ENCODE measurements at places on chromosomes 1 and 21.
A peak's percentile ranks its signal among the peaks of the same experiment; 100 is the strongest.

- no peak for DNase-seq
Measured at GRCh38 chr21:34962586-34963222, 86.4 kb downstream of the RUNX1 start.

- DNase-seq: no peak
Measured at GRCh38 chr1:33433509-33434362, 2.8 kb upstream of the PHC2 start.

- DNase-seq: no peak
Measured at GRCh38 chr21:21163904-21164303, 165.7 kb downstream of the NCAM2 start.

DNA sequence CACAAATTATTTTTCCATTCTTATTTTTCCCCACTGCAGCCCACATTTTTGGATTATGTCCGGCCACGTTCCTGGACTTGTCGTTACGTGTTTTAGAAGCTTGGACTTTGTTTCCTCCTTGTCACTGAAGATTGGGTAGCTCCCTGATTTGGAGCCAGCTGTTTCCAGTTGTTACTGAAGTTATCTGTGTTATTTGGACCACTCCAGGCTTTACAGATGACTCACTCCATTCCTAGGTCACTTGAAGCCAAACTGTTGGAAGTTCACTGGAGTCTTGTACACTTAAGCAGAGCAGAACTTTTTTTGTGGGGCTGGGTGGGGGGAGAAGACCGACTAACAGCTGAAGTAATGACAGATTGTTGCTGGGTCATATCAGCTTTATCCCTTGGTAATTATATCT is 12.2 kb upstream of the AXDND1 start:
- no peak for DNase-seq

DNA sequence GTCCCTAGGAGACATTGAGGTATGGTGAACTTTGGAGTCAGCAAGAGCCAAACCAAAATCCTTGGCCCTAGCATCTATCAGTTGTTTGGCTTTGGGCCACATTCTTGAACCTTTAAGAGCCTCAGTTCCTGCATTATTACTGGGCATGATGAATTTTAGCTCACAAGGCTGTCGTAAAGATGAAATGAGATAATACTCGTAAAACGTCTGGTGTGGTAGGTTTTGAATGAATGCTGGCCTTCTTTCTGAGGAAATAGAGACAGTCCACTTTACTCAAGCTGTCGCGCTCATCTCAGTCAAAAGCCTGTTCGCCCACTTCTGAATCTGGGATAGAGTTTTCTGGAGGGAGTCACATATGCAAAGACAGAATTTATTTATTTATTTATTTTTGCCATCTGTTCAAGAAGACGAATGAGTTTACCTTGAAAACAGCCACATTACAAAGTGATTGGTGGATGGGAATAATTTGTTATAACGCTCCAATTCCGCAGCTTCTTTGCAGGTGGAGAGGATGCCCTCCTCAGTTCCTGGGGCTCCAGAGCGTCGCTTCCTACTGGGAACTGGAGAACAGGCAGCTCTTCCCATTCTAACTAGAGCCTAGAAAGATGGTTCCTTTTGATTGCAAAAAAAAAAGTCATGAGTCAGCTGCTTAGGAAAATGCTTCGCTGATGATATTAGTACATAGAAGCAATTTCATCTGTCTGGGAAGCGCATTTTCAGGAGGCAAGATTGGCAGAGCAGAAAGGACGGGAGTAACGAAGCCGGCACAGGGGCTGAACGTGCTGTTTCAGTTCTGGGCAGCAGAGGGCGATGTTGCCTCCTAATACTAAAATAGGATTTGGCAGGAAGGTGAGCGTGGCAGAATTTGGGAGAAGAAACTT is 49.9 kb upstream of the CYP2J2 start:
- DNase-seq: peak; percentile 50

- DNase-seq: no peak
Measured at GRCh38 chr1:112458756-112459155, 50.0 kb upstream of the WNT2B start.

- DNase-seq: no peak
Measured at GRCh38 chr21:33866826-33867225, 48.8 kb downstream of the ATP5PO start.

DNA sequence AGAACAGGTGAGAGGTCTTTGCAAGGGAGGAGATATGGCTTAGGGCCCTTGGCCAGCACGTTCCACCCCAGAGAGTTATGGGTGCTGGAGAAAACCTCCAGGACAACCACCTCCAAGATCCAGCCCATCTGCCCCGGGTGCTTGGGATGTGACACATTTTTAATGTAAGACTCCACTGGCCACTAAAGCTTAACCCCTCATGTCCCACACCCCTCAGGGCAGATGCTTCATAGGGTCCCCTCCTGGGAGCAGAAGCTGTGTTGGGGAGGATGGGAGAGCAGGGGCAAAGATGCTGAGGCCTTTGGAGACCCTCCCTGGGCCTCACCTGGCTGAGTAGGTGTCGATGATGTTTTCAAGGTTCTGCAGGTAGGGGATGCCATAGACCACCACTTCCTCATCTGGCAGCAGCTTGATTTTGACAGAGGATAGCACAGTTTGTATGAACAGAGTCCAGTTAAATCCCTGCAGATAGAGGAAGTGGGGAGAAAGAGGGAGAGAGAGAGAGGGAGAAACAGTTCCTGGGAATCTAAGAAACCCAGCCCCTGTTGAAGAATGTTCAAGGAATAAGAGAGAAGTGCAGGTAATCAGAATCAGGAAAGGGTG is 11.9 kb downstream of the PRXL2B start:
- DNase-seq: no peak

GRCh38 chr21:33370305-33370704 is 32.9 kb upstream of the IFNGR2 start:
- DNase-seq: no peak

DNA sequence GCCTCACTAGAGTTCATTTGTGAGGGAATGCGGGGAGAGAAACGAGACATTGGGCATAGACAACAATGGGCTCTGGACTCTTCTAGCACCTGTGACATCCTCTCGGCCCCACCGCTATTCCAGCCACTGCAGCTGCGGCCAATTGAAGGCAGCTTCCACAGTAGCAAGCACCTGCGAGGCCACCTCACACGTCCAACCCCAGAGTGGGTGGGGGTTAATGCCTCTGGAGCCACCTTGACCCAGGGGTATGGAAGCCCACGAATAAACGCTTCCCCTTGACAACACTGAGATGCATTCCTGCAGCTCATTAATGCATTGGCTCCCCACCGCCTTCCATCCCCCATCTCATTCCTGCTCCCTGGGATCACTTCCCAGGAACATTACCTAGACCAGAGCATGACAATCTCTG is 104.4 kb downstream of the GLIS1 start:
- DNase-seq: no peak

- DNase-seq: no peak
Measured at GRCh38 chr1:7366955-7367665, 404.0 kb upstream of the VAMP3 start.

DNA sequence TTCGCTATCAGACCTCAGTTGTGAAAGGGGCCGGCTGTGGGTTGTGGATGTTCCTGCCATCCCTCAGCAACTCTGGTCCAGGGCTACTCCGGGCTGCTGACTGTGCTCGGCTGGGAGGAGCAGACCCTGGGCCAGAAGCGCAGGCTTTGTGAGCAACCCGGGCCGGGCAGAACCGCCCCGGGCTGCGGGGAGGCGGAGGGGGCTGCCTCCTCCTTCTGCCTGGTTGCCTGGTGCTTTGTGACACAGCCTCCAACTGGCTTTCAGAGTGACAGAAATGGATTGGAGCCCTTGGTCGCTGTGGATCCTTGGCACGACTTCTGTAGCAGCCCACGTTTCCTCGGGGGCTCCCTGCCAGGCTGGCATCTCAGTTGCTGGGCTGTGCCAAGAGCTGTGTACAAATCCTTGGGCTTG is 10.0 kb downstream of the DRAXIN start:
- no peak for DNase-seq

GRCh38 chr1:213688655-213689054 is 299.1 kb upstream of the PROX1 start:
- no peak for DNase-seq

DNA sequence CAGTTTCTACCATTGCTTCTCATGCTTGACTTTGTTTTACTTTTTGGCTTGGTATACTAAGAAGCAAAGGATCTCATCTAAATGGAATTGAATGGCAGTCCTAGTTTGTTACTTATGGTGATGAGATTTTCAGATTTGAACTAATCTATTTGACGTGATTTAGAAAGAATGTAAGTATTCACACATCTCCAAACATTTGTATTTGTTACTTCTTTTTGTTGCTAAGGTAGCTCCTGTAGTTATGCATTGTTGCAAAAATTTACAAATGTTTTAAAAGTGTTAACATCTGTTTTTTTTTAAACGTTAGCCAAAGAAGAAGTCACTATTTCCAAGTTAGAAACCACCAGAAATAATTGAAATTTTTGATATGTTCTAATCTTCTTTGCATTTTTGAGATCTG is 222.5 kb downstream of the RPS6KC1 start:
- DNase-seq: no peak
